Progenitor cell of endocrine pancreas (in vitro differentiated cells): ENCODE measurements at places on chromosomes 5 and 9. TPM values are rescaled to one million over a fixed set of nuclear protein-coding genes. Genes with fewer than 3 reads are reported as not detected.
A peak's percentile ranks its signal among the peaks of the same experiment; 100 is the strongest.

GRCh38 chr5:80781356-80781755 lies 126.6 kb upstream of the DHFR start:
- no peak for DNase-seq
- no peaks in the 10 kb centered on the region for H3K27me3 ChIP-seq
- H3K36me3 ChIP-seq, result peaks cover 13% of the 10 kb centered on the region

GRCh38 chr5:9222054-9222976 lies 323.6 kb downstream of the SEMA5A start:
- no peaks in the 10 kb centered on the region for H3K36me3 ChIP-seq
- no peak overlapping the region for H3K27ac ChIP-seq
- H3K27me3 ChIP-seq, result no peaks in the 10 kb centered on the region
- DNase-seq, result no peak
- H3K4me1 ChIP-seq, result peaks cover 3% of the 10 kb centered on the region

DNA sequence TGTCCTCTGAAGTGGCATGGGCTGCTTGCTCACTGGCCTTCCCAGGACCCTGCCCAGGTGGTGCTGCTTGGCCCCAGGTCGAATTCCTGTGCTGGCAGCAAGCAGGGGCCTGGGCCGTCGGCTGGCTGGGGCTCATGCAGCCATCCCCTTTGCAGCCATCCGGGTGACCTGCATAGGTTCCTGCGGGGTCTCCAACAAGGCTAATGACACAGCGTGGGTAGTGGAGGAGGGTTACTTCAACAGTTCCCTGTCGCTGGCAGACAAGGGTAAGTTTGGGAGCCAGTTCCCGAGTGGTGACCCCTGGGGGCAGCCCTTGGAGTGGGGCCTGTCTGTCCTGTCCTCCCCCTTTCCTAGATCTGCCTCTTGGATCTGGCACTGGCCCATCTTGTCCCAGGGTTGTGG lies 6.1 kb upstream of the EHMT1 start:
- peaks cover 15% of the 10 kb centered on the region for H3K4me1 ChIP-seq
- DNase-seq, result no peak
- H3K27ac ChIP-seq, result peak overlapping the region; percentile 79
- no peak overlapping the region for H3K4me3 ChIP-seq
- peaks cover 2% of the 10 kb centered on the region for H3K36me3 ChIP-seq

- H3K4me3 ChIP-seq, result no peak overlapping the region
- no peaks in the 10 kb centered on the region for H3K4me1 ChIP-seq
- DNase-seq, result no peak
- peaks cover under 1% of the 10 kb centered on the region for H3K36me3 ChIP-seq
- H3K27me3 ChIP-seq, result no peaks in the 10 kb centered on the region
- H3K27ac ChIP-seq, result no peak overlapping the region
Measured at GRCh38 chr5:43643327-43643726, 40.3 kb downstream of the NNT start.

DNA sequence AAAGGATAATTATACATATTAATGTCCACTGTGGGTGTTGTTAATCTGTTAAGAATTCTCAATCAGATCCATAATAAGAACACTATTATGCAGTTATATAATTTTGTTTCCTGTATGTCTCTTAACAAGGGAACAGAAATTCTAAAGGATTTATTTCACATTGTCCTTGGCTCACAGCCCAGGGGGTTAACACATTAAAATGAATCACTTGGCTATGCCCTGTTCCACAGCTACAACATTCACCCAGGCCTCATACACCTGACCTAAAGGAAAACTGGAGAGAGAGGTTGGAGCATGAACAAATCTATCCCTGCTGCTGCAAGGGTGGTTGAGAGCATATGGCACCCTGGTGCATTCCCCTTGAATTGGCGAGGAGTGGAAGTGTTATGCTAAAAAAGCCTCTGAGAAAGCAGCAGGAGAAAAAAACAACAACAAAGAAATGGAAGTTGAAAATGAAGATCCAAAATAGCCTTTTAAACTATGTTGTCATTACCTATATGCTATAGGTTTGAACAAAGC lies 116.0 kb downstream of the KCNN2 start:
- peaks cover 3% of the 10 kb centered on the region for H3K36me3 ChIP-seq
- no peak for DNase-seq
- no peak overlapping the region for H3K27ac ChIP-seq
- no peak overlapping the region for H3K4me3 ChIP-seq
- no peaks in the 10 kb centered on the region for H3K4me1 ChIP-seq

- H3K27me3 ChIP-seq, result no peaks in the 10 kb centered on the region
- no peak overlapping the region for H3K4me3 ChIP-seq
- DNase-seq, result no peak
- peaks cover 12% of the 10 kb centered on the region for H3K36me3 ChIP-seq
- peak overlapping the region; percentile 79 for H3K27ac ChIP-seq
- peaks cover 64% of the 10 kb centered on the region for H3K4me1 ChIP-seq
Measured at GRCh38 chr5:80191991-80192398, 63.9 kb downstream of the SERINC5 start.

DNA sequence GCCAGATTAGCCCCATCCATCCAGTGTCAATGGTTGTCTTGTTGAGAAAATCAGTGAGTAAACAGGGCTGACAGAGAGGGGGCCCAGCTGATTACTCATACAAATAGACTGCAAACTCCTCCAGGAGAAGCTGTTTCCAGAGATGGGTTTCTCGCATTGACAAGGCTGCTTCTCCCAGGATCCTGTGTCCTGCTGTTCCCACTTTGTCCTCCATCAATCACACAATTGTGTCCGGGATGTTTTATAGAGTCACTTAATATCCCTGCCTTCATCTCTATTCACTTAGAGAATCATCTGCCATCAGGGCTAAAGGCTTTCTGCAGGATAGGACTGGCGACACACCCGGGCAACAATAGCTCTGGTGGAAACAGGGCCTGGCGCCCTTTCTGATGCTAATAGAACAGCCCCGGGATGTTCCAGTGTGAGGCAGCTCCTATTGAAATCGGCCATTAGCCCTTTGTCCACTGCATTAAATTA lies 71.7 kb upstream of the TBCA start:
- H3K27ac ChIP-seq, result no peak overlapping the region
- no peak overlapping the region for H3K4me3 ChIP-seq
- H3K27me3 ChIP-seq, result peaks cover 80% of the 10 kb centered on the region
- H3K4me1 ChIP-seq, result peaks cover 23% of the 10 kb centered on the region

DNA sequence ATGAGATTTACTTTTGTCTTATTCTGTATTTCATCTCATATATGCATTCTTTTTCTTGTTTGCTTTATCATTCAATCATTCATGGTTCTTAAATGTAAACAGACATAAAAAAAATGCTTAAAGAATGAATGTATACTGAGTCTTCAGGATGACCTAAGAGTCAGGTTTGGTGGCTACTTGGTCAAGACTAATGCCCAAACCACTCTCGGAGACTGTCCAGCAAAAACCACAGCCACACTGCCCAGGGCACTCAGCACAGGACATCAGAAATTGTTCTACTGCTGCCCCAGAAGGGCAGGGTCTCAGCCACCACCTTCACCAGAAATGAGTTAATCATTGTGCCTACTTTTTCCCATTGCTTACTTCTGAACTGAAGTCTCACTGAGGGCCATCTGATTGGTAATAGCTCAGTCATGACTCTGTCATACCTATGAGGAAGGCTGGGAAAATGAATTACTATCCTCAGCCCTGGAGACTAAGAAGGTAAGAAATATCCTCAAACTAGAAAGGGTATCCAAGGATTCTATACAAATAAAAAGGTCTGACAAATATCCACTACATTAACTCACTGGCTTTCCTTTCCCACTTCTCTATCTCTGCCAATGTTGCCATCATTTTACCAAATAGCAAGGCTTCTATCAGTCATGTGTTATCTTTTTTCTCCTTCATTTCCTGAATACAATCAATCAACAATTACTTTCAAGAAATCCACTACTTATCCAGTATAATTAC lies 236.1 kb downstream of the CETN3 start:
- H3K36me3 ChIP-seq, result peaks cover 4% of the 10 kb centered on the region
- no peak for DNase-seq
- no peak overlapping the region for H3K27ac ChIP-seq
- H3K27me3 ChIP-seq, result no peaks in the 10 kb centered on the region

Gene PCDHGA11
- 3.1 and 3.3 TPM in 2 replicates for total RNA-seq

Gene TTC16
- total RNA-seq, result 0.07 TPM in 1 of 2 replicates, not detected in the other
